Body of pancreas (tissue), 4 donors: ENCODE measurements at places on chromosomes 11 and 22.

DNA sequence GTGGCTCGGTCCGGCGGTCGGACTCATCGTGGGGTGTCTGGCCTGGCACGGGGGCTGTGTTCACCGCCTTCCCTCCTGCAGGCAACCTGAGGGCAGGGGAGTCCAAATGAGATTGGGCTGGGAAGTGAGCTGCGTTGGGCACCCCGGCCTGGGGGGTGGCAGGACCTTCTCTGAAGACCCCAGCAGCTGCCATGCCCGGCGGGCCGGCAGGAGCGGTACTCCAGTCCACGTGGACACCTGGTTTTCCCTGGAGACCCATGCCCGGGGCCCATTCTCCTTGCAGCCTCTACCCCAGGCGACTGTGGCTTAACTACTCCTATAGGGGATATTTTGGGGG, 24.5 kb downstream of the LRRC10B start:
- DNase-seq = no peak
- no peak overlapping the region for H3K4me3 ChIP-seq

GRCh38 chr11:2393941-2394817, 6.4 kb upstream of the TSSC4 start:
- DNase-seq = no peak
- peaks cover 17% of the 10 kb centered on the region for H3K36me3 ChIP-seq
- peaks cover 21% of the 10 kb centered on the region for H3K4me1 ChIP-seq
- no peak overlapping the region for H3K4me3 ChIP-seq
- H3K27me3 ChIP-seq = no peaks in the 10 kb centered on the region

- H3K27ac ChIP-seq = no peak overlapping the region
- H3K4me1 ChIP-seq = peaks cover 16% of the 10 kb centered on the region
- no peak overlapping the region for H3K4me3 ChIP-seq
Observed at GRCh38 chr11:64292460-64293254, 1.6 kb downstream of the KCNK4 start.

DNA sequence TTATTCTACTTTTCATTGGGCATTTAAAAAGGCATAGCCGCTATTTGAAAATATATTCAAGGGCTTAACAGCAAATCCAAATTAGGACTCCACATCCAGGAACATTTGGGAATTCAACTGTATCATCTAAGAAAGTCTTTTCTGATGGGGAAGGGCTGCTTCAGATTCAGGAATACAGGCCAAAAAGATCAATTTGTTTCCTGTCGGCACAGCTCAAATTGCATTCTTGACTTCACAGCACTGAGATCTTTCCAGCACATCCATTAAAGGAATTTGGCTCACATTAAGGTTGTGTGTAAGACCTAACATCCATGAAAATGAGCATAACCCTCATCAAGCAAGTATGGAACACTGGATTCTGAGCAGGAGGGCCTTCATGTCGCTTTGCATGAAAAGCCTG, 1169.5 kb upstream of the CCDC90B start:
- no peak for DNase-seq
- H3K27ac ChIP-seq = no peak overlapping the region
- H3K4me1 ChIP-seq = no peaks in the 10 kb centered on the region

DNA sequence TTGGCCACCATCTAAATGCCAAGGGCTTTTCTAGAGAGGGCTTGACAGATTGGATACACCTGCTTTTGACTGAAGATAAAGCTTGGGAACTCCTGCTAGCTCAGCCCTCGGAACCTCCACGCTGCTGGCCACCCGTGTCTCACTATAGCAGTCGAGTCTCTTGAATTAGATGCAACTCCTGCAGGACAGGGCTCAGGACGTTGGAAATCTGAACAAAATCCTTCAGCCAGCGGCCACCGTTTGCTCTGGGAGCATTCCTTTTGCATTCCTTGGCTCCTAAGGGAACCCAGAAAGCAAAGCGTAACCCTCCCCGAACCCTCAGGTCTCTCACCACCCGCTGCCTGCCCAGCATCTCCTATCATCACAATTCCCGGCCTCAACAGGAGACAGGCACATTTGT, 77.8 kb downstream of the GRIK4 start:
- H3K36me3 ChIP-seq = no peaks in the 10 kb centered on the region
- no peaks in the 10 kb centered on the region for H3K4me1 ChIP-seq
- H3K27me3 ChIP-seq = no peaks in the 10 kb centered on the region
- no peak for DNase-seq

DNA sequence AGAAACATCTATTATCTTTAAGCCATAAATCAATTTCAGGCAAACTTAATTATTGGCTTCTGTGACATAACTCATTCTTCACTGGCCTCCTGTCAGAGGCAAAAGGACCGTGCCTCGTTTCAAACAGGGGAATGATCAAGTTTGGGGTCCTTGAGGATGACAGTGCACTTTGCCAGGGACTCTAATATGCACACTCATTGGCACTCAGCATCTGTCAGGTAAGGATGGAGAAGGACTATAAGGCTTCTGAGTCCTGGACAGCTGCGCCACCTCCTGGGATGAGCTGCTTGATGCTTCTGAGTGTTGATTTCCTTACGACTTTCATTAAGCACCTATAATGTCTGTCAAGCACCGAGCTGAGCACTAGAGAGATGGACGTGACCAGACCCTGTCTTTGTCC, 20.2 kb downstream of the BPIFC start:
- no peaks in the 10 kb centered on the region for H3K27me3 ChIP-seq
- no peak for DNase-seq
- no peaks in the 10 kb centered on the region for H3K4me1 ChIP-seq
- no peak overlapping the region for H3K27ac ChIP-seq
- H3K36me3 ChIP-seq = no peaks in the 10 kb centered on the region
- H3K4me3 ChIP-seq = no peak overlapping the region

GRCh38 chr11:35174666-35175065, 35.7 kb downstream of the CD44 start:
- H3K27me3 ChIP-seq = no peaks in the 10 kb centered on the region
- no peak overlapping the region for H3K4me3 ChIP-seq
- peaks cover 53% of the 10 kb centered on the region for H3K4me1 ChIP-seq

GRCh38 chr11:41414771-41415440, 44.5 kb downstream of the LRRC4C start:
- H3K27me3 ChIP-seq = no peaks in the 10 kb centered on the region
- DNase-seq = no peak
- no peak overlapping the region for H3K27ac ChIP-seq
- H3K4me1 ChIP-seq = no peaks in the 10 kb centered on the region
- no peak overlapping the region for H3K4me3 ChIP-seq
- H3K36me3 ChIP-seq = no peaks in the 10 kb centered on the region

- H3K27me3 ChIP-seq = no peaks in the 10 kb centered on the region
- H3K4me1 ChIP-seq = peaks cover 17% of the 10 kb centered on the region
- H3K27ac ChIP-seq = no peak overlapping the region
- DNase-seq = no peak
- no peaks in the 10 kb centered on the region for H3K36me3 ChIP-seq
Observed at GRCh38 chr11:88171982-88172381, 3.3 kb downstream of the RAB38 start.

- DNase-seq = no peak
- no peaks in the 10 kb centered on the region for H3K36me3 ChIP-seq
- no peak overlapping the region for H3K27ac ChIP-seq
- no peaks in the 10 kb centered on the region for H3K4me1 ChIP-seq
- no peak overlapping the region for H3K4me3 ChIP-seq
Observed at GRCh38 chr11:34197256-34197655, 91.8 kb downstream of the NAT10 start.

DNA sequence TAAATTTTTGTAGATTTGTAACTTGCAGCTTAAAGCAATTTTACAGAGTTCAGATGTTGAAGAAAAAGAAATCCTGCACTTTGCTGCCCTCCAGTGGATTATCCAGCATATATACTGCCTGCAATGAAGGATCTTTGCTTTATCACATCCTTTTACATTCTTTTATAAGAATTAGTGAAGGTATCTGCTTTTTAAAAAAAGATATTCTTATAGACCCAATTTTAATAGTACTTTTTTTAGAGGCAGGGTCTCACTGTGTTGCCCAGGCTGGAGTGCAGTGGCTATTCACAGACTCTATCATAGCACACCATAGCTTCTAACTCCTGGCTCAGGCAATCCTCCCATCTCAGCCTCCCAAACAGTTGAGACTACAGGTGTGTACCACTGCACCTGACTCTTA, 60.7 kb downstream of the TTC17 start:
- H3K27ac ChIP-seq = no peak overlapping the region
- H3K4me3 ChIP-seq = no peak overlapping the region
- H3K36me3 ChIP-seq = peaks cover 7% of the 10 kb centered on the region
- H3K4me1 ChIP-seq = no peaks in the 10 kb centered on the region
- DNase-seq = peak; percentile 51

- no peak overlapping the region for H3K4me3 ChIP-seq
- no peaks in the 10 kb centered on the region for H3K36me3 ChIP-seq
- no peaks in the 10 kb centered on the region for H3K27me3 ChIP-seq
- H3K27ac ChIP-seq = peak overlapping the region; percentile 96
- peaks cover 45% of the 10 kb centered on the region for H3K4me1 ChIP-seq
Observed at GRCh38 chr22:37607010-37607934, 1.4 kb upstream of the GGA1 start.

DNA sequence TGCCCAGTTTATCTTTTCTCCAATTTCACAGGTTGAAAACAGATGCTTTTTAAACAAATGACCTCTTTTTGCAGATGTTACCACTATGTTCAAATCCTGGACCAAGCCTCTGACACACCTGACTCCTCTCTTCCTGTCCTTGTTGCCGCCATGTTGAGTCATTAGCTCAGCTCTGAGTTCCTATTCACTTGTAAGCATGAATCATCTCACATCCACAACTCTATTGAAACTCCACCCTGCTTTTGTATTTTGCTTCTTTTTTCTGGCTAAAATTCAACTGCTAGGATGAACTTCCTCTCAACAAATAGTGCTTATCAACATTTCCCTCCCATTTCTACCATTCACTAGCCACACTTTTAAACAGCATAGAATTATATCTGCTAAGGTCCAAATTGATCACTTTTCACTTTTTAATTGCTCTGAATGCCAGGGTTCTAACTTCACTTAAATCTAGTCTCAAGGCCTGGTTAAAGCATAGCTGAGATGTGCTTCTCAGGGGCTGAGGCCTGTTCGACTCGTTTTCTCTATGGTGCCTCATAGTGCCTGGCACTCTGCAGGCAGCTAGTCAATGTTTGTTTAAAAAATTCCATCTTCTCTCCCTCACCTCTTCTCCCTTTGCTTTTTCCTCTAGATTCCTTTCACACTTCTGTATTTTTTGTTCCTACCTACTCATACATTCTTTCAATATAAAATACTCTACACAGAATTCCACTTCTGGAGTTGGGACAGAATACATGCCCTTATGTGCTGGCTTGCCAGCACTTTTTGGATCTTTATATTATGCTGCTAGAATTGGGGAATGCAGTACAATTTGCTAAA, 3.9 kb downstream of the JOSD1 start:
- no peak overlapping the region for H3K4me3 ChIP-seq
- peaks cover 50% of the 10 kb centered on the region for H3K4me1 ChIP-seq
- peak overlapping the region; percentile 51 for H3K27ac ChIP-seq
- H3K36me3 ChIP-seq = peaks cover 3% of the 10 kb centered on the region
- H3K27me3 ChIP-seq = no peaks in the 10 kb centered on the region

DNA sequence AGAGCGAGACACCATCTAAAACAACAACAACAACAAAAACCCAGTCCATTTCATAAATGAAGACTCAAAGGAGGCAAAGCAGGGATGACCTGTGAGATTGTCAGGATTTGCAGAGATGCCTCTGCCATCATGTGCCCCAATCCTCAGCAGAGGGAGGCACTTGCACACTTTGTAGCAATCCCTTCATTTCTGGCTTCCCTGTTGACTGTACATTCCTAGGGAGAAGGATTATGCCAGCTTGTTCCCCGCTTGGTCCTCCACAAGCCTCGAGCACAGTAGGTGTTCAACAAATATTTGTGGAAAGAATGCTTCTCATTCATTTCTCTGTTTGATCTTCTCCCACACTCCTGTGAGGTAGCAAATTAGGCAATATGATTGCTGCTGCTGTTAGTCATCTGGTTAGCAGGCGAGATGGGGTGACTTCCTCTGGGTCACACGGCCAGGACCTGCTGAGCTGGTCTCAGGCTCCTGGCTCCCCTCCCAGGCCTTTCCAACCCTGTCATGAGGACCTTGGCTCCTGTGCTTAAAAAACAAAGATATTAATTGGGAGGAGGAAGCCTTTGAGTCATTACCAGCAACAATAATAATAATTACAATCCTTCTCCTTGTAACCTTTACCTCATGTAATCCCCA, 34.1 kb downstream of the LIF start:
- peaks cover 35% of the 10 kb centered on the region for H3K4me1 ChIP-seq
- H3K4me3 ChIP-seq = no peak overlapping the region
- peak overlapping the region; percentile 72 for H3K27ac ChIP-seq
- H3K36me3 ChIP-seq = no peaks in the 10 kb centered on the region

DNA sequence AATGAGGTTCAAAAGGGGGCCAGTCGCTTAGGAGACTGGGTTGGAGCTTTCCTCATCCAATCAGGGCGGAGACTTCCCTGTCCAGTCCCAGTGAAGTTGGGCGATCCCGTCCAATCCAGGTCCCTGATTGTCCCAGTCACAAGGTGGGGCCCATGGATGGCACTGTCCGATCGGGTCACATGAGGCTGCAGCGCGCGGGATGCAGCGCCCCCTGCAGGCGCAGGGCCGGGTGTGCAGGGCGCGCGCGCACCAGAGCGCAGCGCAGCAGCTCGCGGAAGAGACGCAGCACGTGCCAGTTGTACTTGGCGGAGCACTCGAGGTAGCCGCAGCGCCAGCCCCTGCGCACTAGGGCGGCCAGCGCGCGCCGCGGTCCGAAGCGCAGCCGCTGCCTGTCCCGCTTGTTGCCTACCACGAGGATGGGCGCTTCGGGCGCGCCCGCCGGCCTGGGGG, 2.3 kb downstream of the RASL10A start:
- H3K4me1 ChIP-seq = peaks cover 67% of the 10 kb centered on the region
- DNase-seq = no peak
- no peak overlapping the region for H3K4me3 ChIP-seq

DNA sequence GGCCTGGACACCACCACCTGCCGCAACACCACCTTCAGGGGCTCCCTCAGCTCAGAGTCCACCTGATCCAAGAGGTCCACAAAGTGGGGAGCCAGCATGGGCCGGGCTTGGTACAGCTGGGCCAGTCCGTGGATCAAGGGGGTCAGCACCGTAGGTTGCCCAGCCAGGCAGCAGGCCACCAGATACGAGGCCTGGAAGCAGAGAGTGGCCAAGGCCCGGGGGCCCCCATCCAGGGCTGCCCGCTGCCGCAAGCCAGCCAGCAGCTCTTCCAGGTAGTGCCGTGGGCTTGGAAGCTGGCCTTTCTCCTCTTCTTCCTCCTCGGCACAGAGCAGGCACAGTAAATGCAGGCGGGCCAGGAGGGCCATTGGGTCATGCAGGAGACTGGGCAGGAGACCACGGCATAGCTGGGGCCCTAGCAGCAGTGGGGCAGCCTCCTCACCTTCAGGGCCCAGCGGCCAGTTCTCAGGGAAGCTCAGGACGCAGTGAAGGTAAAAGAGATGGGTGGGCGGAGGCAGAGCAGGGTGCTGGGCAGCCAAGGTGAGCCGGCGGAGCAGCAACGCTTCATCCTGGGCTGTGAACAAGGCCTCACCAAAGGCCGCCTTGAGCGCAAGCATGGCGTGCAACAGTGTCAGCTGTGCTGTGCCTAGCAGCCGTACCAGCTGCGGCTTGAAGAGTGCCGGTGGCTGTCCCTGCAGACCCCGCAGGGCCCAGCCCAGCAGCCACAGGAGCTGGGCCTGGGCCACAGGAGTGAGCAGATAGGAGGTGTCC, 1.7 kb downstream of the AP5B1 start:
- peak overlapping the region; percentile 88 for H3K27ac ChIP-seq
- no peaks in the 10 kb centered on the region for H3K36me3 ChIP-seq
- peak overlapping the region; percentile 82 for H3K4me3 ChIP-seq
- no peaks in the 10 kb centered on the region for H3K27me3 ChIP-seq
- no peak for DNase-seq

GRCh38 chr11:14269692-14270573, 89.0 kb downstream of the RRAS2 start:
- H3K4me1 ChIP-seq = no peaks in the 10 kb centered on the region
- H3K27ac ChIP-seq = no peak overlapping the region
- H3K4me3 ChIP-seq = no peak overlapping the region
- no peaks in the 10 kb centered on the region for H3K27me3 ChIP-seq
